T-cell (primary cell): ENCODE measurements at places on chromosomes 3 and 15. TPM values are rescaled to one million over a fixed set of nuclear protein-coding genes. Genes with fewer than 3 reads are reported as not detected.

DNA sequence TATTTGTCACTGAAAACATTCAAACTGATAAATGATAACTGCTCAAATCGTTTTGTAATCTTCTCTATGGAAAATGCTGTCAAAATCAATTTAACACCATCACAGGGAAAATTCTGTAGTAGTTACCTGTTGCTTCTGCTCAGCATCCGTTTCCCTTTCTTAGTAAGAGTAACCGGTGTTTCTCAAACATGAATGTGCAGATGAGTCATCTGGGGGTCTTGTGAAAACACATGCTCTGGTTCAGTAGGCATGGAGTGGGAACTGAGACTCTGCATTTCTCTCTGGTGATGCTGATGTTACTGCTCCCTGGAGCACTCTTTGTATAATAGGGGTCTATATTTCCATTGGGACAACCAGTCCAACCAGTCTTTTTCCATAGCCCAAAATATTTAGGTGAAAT, 145.1 kb downstream of the SEMA6D start:
- no peak for DNase-seq

DNA sequence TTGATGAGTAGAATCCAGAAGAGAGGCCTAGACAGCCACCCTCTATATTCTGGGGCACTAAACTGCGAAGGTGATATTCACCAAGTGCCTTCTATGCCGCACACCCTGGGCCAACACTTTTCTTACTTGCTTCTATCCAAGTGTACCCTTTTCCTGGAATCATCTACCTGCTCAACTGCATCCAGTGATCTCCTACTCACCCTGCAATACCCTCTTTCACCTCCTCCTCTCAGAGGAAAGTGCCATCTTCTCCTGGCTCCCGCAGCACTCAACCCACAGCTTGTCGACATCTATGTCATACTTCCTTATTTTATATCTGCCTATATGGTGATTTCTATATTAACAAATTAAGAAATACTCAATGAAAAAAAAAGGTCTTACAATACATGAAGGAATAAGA, 28.6 kb upstream of the LMCD1 start:
- no peak for DNase-seq

GRCh38 chr3:98454929-98455328, 8.1 kb upstream of the OR5K1 start:
- no peak for DNase-seq

- DNase-seq = peak; percentile 36
Observed at GRCh38 chr3:120147072-120147871, 53.0 kb upstream of the GSK3B start.

DNA sequence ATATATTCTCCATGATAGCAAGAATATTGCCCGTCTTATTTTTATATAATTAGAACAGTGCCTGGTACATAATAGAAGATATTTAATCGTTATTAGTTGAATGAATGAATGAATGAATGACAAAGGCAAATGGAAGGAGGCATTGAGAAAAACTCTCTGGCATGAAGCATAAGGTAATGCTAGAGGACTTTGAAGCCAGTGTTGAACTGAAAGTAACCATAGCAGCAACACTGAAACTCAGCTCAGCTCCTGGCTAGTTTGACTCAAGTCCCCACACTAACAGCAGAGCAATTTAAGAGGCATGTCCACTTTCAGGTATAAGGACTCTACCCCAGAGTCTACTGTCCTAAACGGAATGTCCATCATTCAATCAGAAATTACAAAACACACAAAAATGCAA, 227.0 kb downstream of the CPNE4 start:
- no peak for DNase-seq

GRCh38 chr3:44661189-44661588, 12.7 kb downstream of the ZNF35 start:
- DNase-seq = no peak

SEC62 gene
- 97.2 TPM for total RNA-seq

TCAIM gene
- total RNA-seq = 11.1 TPM
